NCI-H1694 treated with DMSO at 0.1 percent for 48 hours (cell line): ENCODE measurements at places on chromosomes 7 and 10.

- no peak for DNase-seq
Observed at GRCh38 chr10:102585026-102585425, 59.3 kb upstream of the TRIM8 start.

DNA sequence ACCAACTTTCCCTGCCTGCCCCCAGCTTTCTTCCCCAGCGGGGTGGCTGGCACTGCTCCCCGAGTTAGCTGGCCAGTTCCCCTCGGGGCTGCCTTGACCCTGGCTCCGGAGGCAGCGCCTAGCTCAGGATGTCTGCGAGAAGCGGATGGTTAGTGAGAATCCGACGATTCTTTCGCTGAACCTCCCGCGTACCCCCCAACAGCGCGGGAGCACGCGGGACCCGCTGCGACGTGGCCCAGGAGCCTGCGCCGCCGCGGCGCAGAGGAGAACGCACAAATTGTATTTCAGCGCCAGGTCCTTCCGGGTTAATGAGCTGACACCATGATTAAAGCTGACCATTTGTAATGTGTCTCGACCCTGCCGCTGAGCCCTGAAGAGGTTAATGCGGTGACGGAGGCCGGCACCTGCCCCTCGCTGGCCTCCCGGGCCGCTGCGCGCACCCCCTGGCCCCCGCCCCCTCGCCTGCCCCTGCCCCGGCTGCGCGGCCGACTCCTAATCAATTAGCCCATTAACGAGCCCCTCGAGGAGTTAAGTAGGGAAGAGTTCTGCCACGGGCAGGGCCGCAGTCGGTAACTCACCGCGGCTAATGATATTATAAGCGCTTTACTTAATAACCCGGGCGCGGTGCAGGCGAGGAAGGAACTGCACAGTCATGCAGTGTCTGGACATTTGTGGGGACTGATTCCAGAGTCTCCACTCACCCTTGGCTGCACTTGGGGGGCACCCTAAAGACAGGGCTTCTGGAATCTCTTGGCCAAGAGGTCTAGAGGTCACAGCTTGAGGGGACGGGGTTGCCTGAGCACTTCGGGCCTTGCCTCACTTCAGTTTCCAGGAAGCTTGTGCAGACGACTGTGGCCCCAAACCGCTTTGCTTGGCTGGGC, 1.7 kb upstream of the HMX2 start:
- no peak for DNase-seq

DNA sequence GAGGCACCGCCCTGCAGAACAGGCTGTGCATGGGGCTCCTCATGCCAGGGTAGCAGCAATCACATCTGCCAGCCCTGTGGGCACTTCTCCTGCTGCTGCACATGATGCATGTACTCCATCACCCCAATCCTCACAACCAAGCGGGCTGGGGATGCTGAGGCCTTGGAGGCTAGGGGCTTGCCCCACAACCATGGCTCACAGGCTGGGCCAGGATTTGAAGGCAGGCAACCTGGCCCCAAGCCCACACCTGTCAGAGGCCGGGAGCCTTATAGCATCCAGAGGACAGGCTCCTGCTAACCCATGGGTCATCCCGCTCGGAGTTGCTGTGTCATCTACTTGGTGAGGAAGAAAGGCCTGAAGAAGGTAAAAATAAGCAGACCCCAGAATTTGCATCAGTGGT, 2.2 kb downstream of the POLM start:
- DNase-seq = no peak

- DNase-seq = no peak
Observed at GRCh38 chr7:55552320-55553023, 19.8 kb downstream of the VOPP1 start.

GRCh38 chr10:43739161-43739560, 90.5 kb upstream of the ZNF32 start:
- no peak for DNase-seq

DNA sequence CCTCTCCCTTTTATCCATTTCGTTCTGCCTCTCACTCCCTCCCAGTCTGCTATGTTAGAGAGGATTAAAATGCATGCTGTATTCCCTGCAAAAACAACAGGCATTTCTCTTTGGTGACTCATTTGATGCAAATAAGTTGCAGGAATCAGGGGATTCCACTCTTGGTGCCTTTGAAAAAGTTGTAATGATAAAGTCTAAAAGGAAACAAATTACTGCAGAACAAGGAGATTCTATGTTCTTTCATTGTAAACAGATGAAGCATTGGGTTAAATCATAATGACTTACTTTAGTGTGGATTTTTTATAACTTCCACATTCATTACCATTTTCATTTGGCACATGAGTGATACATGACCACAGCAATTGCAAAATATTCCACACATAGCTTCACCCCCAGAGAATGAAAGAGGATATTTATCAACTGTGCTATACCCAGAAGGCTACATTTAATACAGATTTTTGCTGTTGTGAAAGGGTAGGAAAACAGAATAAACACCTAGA, 33.4 kb upstream of the ABLIM1 start:
- no peak for DNase-seq

DNA sequence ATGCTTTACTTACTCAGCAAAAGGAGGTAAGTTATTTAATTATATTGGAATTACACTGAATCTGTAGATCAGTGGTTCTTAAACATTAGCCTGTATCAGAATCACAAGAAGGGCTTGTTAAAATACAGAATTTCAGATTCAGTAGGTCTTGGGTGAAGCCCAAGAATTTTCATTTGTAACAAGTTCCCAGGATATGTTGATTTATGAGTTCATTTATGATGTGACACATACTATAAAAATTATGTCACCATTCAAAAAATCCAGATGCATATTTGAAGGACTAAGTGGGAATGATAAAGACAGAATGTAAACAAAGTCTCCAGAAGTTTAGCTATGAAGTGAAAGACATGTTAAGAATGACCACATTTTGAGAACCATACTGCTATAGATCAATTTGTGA, 52.3 kb downstream of the HECTD2 start:
- DNase-seq = no peak

- no peak for DNase-seq
Observed at GRCh38 chr7:54705436-54705835, 53.6 kb downstream of the SEC61G start.

DNA sequence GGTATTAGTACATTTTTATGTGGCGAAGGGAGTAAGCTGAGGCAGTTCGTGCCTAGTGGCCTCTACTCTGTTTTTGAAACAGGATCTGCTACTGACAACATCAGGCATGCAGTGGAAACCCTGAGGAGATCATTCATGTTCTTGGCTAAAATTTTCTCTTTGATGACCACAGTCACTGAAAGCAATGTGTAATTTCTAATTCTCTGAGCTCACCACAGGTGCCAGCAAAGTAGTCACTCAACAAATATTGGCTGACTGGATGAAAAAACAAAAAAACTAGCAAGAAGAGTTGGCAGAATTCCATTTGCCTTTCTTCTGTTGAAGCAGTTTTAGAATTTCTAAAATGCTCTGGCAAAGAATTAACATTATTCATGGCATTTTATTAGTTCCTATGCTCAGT, 176.5 kb upstream of the KCTD7 start:
- no peak for DNase-seq

DNA sequence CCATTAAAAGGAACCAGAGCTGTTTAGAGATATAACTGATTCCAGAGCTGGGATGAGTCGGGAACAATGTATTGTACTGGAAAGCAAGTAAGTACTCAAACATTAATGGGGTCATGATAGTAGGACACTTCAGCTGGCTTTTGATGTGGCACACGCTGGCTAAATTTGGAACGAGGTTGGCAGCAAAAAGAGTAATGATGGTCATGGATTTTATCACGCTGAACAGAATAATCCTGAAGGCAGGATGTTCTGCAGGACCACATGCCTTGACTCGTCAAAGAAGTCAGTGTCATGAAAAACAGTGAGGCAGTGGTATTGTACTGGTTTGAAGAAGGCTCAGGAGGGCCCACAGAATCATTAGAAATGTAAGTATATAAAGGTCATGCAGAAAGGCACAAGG, 220.3 kb downstream of the SNX13 start:
- no peak for DNase-seq

- no peak for DNase-seq
Observed at GRCh38 chr10:2979306-2979705, 88.0 kb upstream of the PFKP start.
